Suppressor macrophage treated with lipopolysaccharide for 1 hour (primary cell): ENCODE measurements at places on chromosomes 2 and 18.

GRCh38 chr2:157172866-157173578 lies 84.5 kb upstream of the GALNT5 start:
- DNase-seq, result no peak

DNA sequence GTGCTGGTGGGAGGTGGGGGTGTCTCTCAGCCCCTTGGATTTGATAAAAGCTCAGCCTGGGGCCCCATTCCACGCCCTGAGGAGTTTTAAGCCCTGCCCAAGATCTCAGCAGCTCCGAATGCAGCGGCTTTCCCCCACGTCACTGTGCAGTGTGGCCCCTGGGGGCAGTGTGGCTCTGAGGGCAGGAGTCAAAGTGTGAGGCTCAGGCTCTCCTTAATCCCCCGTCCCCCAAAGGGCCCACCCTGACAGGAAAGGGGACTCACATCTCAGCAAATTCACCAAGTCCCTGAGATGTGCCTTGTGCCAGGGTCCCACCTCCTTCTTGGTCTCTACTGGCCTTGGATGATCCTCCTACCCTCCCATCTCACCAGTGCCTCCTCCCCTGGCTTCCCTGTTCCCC lies 25.2 kb downstream of the NPPC start:
- DNase-seq, result no peak

- no peak for DNase-seq
Measured at GRCh38 chr18:77129150-77129551, 3.4 kb downstream of the MBP start.

DNA sequence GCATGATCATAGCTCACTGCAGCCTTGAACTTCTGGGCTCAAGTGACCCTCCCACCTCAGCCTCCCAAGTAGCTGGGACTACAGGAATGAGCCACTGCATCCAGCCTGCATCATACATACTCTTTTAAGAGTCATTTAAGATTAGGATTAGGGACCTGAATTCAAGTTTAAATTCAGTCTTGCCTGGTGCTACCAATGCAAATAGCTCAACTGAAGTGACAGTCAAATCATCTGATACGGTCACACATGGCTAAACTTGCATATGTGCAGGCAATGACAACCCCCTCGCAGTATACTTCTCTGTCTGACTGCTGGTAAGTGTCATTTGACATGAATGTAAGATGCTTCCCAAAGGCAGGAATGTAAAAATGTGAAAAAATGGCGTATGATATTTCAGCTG lies 31.8 kb upstream of the TMEM131 start:
- no peak for DNase-seq

DNA sequence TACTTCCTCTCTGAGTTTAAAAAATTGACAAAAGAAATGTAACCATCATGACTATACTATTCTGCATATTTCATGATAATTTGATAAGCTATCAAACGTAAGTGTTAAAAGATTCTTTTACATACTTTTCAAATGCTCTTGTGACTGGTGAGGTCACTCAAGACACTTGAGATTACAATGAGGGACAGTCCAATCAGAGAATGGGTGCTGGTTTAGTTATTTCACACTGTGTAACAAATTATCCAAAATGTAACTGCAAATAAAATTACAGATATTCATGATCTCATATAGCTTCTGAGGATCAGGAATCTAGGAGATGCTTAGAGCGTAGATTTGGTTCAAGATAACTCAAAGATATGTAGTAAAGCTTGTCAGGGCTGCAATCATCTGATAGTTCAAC lies 4.4 kb upstream of the GTF2A1L start:
- DNase-seq, result no peak

GRCh38 chr2:128523457-128523856 lies 204.8 kb upstream of the HS6ST1 start:
- no peak for DNase-seq

DNA sequence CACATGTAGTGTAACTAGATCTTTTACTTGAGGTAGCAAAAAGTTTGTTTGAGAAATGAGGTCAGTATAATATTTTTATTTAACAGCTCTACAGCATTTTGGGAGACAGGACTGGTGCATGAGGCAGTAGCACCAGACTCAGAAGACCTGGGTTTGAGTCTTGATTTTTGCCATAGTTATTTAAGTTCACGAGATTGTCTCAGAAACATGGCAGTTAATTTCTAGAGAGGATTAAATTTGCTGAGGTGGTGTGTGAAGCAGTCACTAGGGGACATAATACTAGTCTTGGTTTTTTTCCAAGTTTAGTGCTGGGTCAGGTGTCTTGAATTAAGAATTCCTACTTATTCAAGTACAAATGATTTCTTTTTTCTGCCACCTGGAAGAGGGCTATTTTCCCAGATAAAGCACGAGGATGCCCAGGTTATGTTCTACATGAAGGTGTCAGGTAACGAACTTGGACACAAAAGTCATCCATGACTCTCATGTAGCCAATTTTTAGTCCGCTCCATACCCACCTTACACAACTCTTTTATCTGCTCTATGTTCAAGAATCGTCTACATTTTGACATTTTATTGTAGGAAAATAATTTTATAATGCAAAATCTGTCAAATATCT lies 1.4 kb downstream of the MARCHF7 start:
- peak; percentile 24 for DNase-seq
